GM19239 (cell line): ENCODE measurements at places on chromosomes 5 and 9.
A peak's percentile ranks its signal among the peaks of the same experiment; 100 is the strongest.

- no peak for DNase-seq
These were observed 1.9 kb downstream of the TERT start for GRCh38 chr5:1292846-1293415.

GRCh38 chr5:111927191-111927590, 170.2 kb upstream of the NREP start:
- DNase-seq, result no peak

- no peak for DNase-seq
These were observed 139.5 kb upstream of the DMRTA1 start for GRCh38 chr9:22307013-22307711.

DNA sequence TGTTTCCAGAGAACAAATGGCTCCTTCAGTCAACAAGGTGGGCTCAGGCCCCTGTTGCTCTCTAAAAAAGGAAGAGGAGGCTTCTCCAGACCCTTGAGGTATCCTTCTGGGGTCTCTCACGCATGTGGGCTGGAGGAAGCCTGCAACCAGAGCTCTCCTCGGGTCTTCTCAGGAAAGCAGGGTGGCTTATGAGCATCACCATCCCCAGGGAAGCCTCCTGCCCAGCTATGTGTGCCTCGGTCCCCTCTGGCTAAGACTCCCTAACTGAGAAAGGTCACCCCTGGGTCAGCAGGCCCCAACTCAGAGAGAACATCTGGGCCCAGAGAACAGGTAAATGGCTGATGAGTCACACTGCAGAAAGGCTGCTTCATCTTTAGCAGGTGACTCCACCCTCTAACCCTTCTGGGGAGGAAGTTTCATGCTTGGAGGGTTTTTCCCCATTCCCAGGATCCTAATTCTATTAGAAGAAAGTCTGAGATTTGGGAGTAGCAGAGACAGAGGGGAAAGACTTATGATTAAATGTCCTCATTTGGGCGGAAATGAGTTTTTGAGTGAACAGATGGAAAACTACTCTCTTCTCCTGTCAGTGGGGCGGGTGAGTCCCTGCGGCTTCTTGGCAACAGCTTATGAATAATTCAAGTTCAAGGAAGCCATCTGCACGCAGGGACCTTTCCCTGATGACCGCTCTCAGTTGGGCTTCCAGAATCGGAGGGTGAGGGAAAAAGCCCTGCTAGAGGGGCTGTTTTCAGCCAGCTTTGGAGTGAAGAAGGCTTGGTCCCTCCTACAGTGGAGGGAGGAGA, 41.9 kb downstream of the TGFBI start:
- no peak for DNase-seq

GRCh38 chr9:2023532-2023931, 8.4 kb downstream of the SMARCA2 start:
- DNase-seq, result no peak

- DNase-seq, result no peak
These were observed 446.0 kb downstream of the ISL1 start for GRCh38 chr5:51829230-51829629.

DNA sequence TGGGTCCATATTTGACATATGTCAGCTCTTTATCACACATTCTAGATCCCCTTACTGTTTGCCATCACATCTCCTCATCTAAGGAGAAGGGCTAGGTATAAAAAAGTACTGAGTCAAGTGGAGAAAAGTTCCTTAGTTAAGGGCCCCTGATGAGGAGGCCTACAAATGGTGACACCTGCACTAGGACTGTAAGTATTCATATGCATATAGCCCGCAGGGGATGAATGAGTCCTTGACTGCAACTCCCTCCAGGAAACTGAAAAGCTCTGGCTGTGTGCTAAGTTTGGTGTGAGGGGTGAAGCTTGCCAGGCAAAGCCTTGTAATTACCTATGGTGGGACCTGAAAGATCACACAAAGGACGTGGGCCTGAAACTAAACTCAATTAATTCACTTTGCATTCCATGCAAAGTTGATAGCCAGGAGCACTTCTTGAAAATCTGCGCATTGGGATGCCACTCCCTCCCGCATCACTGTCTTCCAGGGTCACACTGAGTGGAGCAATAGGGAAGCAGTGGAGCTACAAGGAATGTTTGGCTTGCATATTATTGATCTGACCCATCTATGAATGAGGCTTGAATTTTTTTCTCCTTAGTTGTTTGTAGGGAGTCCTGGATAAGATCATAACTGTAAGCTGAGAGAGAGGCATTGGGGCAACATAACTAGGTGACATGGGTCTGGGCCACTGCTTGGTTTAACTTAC, 11.9 kb upstream of the EQTN start:
- DNase-seq, result no peak

- DNase-seq, result no peak
These were observed 374.9 kb downstream of the TMEM38B start for GRCh38 chr9:106069241-106069640.

DNA sequence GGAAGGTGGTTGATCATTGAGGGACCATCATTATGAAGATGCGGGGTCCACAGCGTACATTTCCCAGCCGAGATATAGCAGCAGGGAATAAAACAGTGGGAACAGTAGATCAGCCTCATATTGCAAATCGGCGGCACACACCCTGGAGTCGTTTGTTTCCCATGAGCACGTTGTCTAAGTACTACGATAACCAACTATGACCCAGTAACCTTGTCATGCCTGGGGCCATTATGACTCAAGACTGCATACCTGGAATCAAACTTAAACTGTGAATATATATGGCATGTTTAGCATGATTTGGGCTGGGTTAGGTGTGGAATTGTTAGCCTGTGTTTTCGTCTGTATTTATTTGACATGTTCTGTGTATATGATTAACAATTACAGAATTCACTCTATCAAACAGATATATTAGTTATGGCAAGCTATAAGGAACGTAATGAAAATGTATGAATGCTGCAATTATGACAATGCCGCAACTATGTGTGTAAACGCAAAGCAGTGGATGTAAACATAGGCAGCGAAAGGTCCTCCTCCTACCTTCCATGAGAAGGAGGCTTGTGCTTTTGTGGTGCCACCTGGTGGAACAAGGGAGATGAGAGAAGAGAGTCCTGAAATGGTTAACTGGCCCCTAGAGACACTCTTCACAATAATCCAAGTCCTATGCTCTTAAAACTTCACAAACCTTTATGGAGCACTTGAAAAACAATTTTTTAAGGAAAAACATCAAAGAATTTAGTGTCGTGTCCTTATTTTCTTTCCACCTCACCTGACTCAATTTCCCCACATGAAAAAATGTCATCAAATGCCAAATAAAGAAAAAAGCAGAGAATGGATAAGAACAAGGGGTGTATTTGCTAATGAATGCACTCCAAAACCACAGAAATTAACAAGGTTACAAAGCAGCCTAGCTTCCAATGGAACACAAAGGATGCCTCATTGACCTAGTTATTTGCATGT, 47.1 kb downstream of the SEMA5A start:
- DNase-seq, result peak; percentile 12

- no peak for DNase-seq
These were observed 136.5 kb upstream of the LARP1 start for GRCh38 chr5:154618696-154619095.

DNA sequence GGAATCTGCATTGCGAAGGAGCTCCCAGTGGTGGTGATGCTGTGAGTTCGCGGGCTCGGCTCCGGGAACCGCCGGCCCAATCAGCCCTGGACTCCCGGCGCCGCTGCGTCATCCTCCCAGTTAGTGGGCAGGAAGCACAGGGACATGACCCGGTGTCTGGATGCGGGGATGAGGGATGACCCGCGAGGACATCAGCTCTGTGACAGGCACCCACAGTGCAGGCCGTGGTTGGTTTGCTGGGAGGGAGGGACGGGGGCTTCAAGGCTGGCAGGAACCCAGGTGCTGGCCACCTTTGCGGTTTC, 996 bp downstream of the NXNL2 start:
- no peak for DNase-seq

- DNase-seq, result no peak
These were observed 283.3 kb downstream of the NSG2 start for GRCh38 chr5:174328631-174329299.

DNA sequence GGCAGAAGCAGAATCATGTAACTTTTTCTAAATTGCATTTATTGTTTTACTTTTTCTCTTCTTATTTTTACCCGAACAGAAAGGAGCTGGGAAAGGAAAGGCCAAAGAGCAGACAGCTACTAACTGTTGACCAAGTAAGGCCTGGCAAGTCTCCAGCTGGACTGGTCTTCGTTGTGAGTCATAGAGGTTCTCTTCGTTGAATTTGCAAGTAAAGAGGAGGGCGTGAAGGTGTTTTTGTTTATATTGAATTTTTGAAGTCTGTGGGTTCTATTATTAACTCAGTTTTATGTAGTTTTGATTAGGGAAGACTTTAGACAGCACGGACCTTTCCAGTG, 416.5 kb upstream of the CCNH start:
- no peak for DNase-seq

DNA sequence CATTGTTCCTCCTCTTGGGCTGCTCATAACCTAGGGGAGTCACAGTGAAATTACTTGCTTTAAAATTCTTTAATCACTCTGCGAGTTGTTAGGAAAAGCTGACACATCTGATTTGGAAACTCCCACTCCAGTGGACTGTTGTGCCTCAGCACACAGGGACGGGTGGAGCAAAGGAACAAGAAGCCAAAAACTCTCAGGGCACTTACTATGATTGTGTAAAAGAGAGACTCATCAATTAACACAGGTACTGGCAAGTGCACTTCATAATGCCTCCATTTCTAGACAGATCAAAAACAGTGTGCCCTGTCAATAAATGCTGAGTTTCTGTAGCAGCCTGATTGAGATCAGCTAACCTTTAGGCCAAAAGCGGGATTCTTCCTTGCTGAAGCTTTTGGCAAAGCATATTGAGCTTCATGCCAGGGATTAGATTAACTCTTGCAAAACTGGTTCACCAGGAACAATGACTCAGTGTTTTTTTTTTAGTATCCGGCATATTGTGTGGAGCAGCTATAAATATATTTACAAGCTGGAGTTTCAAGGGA, 55.9 kb downstream of the TMC1 start:
- DNase-seq, result no peak

GRCh38 chr5:136103118-136103517, 29.5 kb upstream of the SMAD5 start:
- no peak for DNase-seq

DNA sequence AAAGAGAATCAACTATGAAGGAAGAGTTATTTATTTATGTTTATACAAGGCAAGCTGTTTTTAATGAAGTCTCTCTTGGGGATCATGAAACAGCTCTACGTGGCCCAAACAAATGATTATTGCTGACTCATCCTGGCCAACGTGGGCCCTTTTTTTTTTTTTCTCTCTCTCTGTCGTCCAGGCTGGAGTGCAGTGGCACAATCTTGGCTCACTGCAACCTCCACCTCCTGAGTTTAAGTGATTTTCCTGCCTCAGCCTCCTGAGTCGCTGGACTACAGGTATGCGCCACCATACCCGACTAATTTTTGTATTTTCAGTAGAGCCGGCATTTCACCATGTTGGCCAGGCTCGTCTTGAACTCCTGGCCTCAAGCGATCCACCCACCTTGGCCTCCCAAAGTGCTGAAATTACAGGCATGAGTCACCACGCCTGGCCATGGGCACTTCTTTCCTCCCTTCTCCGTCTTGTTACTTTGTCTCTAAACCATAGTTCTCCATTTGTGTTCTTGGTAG, 98.3 kb downstream of the BASP1 start:
- DNase-seq, result no peak

DNA sequence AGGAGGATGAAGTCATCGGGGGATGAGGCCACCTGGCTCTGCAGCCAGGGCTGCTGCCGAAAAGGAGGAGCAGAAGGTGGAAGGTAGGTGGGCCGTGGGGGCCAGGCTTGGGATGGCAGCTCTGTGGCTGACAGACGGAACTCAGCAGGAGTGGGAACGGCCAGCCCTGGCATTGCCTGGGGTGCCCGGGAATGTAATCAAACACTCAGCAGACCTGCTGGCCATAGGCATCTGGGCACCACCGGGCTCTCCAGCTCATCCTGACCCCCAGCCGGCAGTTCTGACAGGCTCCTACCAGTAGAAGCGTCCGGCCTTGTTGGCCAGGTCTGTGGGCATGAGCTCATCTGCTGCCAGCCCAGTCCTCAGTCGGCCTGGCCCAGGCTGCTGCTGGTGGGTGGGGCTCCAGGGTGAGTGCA, 4.3 kb upstream of the FAT2 start:
- no peak for DNase-seq

- DNase-seq, result no peak
These were observed 50.1 kb upstream of the TRPM3 start for GRCh38 chr9:71171517-71171916.

GRCh38 chr5:107831612-107832395, 161.1 kb upstream of the EFNA5 start:
- DNase-seq, result no peak

- DNase-seq, result no peak
These were observed 3.6 kb downstream of the CAMK4 start for GRCh38 chr5:111227801-111228200.

DNA sequence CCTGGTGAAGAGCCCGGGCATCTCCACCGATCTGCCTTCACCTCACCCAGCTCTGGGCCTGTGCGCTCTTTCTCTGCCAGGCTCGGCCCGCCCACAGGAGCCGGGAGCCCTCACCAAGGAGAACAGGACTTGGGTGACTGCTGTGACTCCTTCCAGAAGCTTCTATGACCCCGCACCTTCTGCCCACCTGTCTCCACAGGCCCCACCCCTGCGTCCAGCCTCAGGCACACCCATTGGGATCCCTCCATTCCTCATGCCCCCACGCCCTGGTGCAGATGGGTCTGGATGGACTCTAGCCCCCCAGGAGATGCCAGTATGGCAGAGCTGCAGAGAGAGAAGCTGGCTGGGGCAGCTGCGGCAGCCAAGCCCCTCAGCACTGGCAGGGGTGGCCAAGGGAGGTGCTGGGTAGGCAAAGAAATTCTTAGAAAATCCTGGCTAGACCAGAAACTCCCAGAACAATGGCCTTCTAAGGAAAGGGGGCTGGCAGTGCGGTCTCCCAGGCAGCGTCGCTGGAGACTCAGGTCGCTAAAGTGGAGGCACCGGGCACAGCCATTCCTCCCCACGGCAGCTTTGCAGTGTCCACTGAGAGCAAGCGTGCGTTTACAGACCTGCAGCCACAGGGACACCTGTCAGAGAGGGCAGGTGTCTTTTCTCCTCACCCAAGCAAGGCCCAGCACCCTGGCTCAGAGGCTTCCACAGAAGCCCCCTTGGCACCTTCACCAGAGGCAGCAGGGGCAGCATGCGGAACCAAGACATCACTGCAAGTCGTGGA, 17.3 kb downstream of the LPCAT1 start:
- DNase-seq, result no peak

GRCh38 chr5:74517700-74518099, 122.8 kb downstream of the ENC1 start:
- DNase-seq, result no peak

GRCh38 chr5:64666078-64666477, 24.2 kb upstream of the SHISAL2B start:
- no peak for DNase-seq

GRCh38 chr5:159545156-159545555, 214.9 kb upstream of the IL12B start:
- DNase-seq, result no peak

- no peak for DNase-seq
These were observed 735 bp downstream of the DMRT3 start for GRCh38 chr9:976943-977837.

- DNase-seq, result no peak
These were observed 7.0 kb downstream of the PDE6A start for GRCh38 chr5:149937610-149938009.

- DNase-seq, result no peak
These were observed 180.2 kb downstream of the ALDH1A1 start for GRCh38 chr9:72772661-72773060.
